Activated CD8-positive, alpha-beta memory T cell treated with anti-CD3 and anti-CD28 coated beads for 1 hour (primary cell): ENCODE measurements at places on chromosomes 11 and 22.

- no peak for DNase-seq
These were observed 7.0 kb downstream of the CD81 start for GRCh38 chr11:2383852-2384804.

DNA sequence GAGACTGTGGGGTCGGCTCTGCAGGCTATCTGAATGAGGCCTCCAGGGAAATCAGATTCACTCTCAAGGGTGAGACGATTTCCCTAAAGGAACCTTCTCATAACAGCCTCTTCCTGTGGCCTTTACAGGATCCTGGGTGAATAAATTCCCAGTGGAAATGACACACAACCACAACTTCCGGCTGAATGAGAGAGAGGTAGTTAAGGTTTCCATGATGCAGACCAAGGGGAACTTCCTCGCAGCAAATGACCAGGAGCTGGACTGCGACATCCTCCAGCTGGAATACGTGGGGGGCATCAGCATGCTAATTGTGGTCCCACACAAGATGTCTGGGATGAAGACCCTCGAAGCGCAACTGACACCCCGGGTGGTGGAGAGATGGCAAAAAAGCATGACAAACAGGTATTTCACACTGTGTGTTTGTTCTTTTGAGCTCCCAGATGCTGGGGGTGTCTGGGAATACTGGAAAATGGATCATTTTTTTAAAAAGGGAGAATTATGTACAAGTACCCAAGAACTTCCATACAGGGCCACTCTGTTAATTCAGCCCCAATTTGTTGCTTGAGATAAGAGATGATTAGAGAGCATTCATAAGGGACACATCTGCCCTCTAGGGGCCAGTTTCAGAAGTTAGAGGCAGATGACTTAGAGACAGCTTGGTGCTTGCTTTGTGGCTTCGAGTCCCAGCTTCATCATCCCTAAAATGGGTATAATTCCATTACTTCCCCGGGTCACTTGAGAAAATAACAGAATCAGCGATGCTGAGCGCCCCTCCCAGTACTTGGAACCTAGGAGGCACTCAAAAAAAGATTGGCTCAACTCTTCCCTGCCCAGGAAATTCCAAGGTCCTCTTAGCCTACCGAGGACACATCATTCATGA is 10.2 kb downstream of the SERPIND1 start:
- DNase-seq, result no peak

DNA sequence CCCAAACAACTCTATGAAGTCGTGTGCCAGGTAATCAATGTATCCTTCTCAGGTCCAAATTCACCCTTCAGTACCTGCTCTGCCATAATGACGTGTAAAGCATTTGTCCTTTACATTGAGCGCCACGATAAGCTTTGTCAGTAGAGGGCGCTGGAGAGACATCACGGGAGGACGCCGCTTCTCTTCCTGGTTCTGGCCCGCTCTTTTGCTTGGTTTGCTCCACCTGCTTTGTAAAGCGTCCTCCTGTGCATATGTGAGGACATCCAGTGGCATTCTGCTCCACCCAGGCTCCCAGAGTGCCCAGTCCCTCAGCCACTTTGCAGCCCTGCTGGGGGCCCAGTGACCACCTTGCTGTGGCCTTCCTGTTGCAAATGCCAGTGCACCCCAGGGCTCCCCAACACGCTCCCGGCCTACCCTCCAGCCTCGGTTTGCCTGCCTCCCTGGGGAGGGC is 61.1 kb downstream of the WT1 start:
- DNase-seq, result no peak

- no peak for DNase-seq
These were observed 2.0 kb upstream of the TP53I11 start for GRCh38 chr11:44952500-44953260.

- DNase-seq, result no peak
These were observed 4.0 kb downstream of the A4GALT start for GRCh38 chr22:42716649-42717127.

DNA sequence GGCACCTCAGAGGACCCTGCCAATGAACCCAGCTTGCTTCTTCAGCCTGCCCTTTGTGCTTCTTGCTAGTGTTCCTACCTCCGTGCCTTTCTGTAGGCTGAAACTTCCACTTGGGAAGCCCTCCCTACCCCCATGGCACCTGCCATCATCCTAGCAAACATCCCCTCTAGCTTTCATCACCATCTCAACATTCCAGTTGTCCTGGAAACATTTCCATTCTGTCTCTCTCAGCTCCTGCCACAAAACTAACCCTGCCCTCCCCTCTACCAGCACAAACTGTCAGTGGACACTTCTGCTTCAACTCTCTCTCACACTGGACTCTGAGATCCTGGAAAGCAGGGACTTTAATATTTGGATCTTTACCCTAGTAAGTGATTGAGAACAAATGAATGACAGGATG is 525.8 kb upstream of the TENM4 start:
- DNase-seq, result no peak

GRCh38 chr22:50260434-50260800 is 1.1 kb downstream of the MAPK12 start:
- no peak for DNase-seq

- no peak for DNase-seq
These were observed 21.4 kb downstream of the TMPRSS6 start for GRCh38 chr22:37088108-37088605.

GRCh38 chr11:45920531-45921477 is 1.7 kb upstream of the LARGE2 start:
- DNase-seq, result no peak

- no peak for DNase-seq
These were observed 10.4 kb upstream of the SUN2 start for GRCh38 chr22:38766076-38766777.

GRCh38 chr11:12721816-12722604 is 47.8 kb downstream of the TEAD1 start:
- no peak for DNase-seq

- DNase-seq, result no peak
These were observed 27.9 kb downstream of the SBF1 start for GRCh38 chr22:50446708-50447575.

GRCh38 chr11:73969991-73970800 is 12.4 kb downstream of the UCP2 start:
- DNase-seq, result no peak

GRCh38 chr11:117144477-117145392 is 648 bp downstream of the PAFAH1B2 start:
- DNase-seq, result no peak

GRCh38 chr22:30568137-30568805 is 6.2 kb downstream of the GAL3ST1 start:
- DNase-seq, result no peak

DNA sequence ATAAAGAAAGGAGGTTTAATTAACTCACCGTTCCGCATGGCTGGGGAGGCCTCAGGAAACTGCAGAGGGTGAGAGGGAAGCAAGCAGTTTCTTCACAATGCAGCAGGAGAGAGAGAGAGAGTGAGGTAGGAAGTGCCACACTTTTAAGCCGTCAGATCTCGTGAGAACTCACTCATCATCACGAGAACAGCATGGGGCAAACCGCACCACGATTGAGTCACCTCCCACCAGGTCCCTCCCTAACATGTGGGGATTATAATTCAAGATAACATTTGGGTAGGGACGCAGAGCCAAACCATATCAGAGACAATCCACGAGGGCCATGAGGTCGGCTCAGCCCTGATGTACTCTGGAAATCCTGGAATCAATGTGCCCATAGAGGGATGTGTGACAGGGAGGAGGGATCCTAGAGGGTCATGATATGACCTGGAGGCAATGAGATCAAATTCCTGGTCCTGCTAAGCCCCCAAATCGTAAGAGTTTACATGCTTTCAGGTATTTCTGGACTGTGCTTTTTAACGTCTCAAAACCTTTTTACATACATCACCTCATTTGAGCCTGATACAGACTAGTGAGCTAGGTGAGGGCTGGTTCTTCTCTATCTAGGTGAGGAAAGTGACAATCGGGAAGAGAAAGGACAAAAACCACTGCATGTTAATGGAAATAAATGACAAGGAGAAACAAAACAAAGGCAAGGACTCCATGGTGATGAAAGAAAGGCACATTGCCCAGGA is 19.5 kb upstream of the RASSF10 start:
- DNase-seq, result no peak

DNA sequence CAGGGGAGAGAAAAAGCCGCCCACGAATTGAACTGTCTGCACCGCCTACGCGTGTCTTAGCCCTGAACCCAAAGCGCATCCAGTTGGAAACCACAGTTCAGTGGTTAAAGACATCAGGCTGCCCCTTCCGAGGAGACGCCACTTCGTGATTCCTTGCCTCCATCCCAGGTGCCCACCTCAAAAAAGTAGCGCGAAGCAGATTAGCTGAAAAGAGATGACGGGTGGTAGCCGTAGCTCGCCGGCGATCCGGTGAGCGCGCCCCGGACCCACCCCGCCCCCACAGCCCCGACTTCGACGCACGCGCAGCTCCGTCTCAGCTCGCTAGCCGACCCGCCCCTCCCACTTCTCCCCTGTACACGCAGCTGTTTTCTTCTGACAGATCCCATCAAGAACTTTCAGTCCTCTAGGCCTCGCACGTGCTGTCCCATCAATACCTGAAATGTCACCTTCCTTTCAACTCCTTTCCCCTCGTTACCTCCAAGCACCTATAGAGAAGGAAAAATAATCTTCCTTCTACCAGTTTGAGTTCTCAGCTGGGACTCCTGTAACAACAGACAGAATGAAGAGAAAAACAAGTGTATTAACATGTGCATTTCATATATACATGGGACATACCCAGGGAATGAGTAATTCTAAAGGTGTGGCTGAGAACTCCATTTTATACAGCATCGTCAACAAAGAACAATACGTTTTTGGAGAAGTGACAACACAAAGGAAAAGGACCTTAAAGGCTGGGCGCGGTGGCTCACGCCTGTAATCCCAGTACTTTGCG is 49.5 kb downstream of the OR4D9 start:
- DNase-seq, result peak; percentile 71

DNA sequence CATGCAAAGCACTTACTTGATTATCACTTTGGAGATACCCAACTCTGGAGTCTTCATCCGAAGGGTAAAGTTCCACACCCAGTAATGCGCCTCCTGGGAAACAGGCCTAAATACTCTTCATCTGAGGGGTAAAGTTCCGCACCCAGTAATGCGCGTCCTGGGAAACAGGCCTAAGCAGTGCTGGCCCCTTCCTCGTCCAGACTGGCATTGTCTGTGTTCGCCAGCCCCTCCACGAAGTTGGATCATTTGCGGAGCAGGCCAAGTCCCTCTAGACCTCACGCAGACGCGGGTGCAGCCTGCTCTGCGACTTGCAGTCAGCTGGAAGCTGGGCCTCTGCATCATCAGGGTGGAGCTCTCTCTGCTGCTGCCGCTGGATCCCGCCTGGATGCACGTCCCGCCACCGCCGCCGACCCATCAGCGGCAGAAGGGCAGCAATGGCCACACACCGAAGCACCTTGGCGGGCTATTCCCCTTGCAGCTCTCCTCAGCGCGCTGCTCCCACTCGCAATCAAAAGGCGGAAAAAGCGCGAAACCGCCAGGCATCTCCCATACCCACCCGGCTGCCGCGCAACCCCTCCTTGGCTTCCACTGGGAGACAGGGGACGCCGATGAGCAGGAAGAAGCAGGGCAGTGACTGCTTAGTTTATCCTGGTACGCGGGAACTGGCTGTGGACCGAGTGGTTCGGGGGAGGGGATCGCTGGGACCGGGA is 34.1 kb upstream of the GLYATL1 start:
- DNase-seq, result no peak

GRCh38 chr11:126346586-126346940 is 8.9 kb upstream of the ST3GAL4 start:
- no peak for DNase-seq

DNA sequence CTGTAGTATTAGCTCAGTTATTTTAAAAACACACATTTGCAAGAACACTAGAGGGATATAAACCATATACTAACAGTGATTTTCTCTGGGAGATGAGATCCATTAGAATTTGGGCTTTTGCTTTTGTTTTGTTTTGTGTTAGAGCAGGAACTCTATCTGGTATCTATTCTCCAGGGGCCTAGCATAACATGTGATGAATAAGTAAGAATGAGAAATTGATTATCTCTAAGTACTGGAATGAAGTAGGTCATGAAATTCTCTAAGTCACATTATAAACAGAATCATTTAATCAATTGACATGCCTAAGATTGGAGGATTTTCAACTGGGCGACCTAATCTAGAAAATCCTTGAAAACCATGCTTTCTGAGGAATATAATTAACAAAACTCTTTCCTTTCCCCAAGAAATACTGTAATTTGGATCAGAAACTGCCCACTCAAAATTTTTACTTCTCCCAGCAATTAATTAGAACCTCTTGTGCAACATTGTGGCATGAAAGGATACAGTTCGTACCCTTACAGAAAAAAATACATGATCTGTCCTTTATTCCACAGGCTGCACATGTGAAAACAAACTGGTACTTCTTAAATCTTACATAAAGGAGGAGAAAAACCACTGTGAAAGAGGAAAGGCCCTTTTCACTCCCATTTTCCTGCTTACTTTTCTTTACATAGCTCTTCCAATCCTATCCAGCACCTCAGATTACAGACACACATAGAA is 93.5 kb downstream of the MRTFA start:
- no peak for DNase-seq

DNA sequence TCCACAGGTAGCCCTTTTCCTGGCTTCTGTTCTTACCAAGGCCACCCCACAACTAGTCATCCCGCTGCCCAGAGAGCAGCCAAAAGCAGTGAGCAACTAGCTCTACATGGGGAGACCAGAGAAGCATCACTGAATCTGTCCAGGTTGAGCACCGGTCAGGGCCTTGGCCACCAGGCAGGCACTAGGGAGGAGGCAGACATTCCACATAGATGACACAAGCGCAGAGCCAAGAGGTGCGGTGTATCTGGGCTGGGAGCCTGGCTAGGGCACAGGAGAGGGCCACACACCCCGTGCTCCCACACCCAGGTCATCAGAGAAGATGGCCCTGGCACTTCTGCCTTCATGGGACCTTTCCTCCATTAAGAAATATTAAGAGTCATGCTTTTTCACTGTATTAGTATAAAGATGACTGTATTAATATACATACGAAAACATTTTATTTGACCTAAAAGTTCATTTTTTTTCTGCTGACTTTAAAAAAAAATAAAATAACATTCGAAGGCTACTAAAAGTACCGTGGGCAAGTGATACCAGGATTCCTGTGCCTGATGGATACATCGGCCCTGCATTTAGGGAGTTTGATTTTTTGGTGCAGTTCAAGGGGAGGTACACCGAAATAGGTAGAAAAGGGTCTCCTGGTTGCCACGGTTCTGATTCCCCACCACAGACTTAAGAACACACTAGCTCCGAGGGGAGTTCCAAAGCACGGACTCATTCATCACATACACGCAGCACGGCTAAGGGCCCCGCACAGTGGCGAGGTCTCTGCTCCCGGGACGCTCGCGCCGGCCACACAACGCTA is 1.2 kb downstream of the DGCR2 start:
- DNase-seq, result no peak

- DNase-seq, result no peak
These were observed 238.4 kb downstream of the BUD13 start for GRCh38 chr11:116534270-116534975.

DNA sequence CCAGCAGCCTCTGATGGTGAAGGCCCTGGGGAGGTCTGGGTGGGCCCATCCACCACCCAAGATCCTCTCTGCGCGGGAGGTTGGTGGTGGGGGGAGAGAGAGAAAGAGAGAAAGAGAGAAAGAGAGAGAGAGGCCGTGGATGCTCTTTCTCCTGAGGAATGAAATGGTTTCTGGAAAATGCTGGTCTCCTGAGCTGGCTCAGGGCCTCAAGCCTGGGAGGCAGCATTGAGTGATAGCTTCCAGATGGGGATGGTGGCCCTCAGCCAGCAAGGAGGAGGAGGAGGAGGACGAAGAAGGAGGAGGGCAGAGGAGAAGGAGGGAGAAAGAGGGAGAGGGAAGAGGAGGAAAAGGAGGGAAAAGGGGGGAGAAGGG is 4.6 kb downstream of the TSPAN32 start:
- DNase-seq, result no peak

- DNase-seq, result no peak
These were observed 181.0 kb downstream of the INSC start for GRCh38 chr11:15295695-15296094.
